ENCODE measurements at places on chromosomes 1 and 21.

DNA sequence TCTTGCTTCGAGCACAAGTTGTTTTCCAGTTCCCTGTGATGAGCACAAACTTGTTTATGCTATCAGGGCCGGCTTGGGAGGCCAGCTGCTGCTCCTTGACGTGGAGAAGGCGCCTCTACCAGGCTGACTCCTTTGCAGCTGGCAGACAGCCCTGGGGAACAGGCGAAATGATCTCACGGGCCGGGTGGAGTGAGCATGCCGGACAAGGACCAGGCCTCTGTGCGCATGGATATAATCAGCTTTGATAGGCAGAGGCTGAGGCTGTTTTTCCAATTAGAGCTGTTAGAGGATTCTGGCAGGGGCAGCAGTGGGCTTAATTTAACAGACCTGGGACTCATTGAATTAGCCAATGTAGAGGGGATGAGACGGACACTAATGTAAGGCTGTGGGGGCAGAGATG, 38.9 kb downstream of the FAM163A start:
- no peak for DNase-seq
- no peak overlapping the region for H3K4me3 ChIP-seq
- H3K4me1 ChIP-seq, result peaks cover 5% of the 10 kb centered on the region
- no peak overlapping the region for H3K27ac ChIP-seq
- H3K36me3 ChIP-seq, result no peaks in the 10 kb centered on the region

DNA sequence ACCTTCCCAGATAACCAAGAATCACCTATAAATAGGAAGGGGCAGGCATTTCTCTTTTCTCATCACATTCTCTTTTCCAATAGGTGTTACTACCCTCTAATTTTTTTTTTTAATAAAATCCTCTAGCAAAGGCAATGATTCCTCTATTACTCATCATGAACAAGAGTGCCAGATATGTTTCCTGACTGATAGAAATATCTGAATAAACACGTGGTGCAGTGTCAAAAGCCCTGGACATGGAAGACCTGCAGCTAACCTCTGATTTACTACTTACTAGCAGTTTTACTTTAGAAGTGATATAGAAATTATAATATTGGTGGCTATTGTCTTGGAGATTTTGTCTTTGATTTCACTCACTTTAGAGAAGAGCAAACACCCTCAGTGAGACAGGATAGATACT, 194.6 kb upstream of the SAMSN1 start:
- H3K4me1 ChIP-seq, result no peaks in the 10 kb centered on the region
- no peak overlapping the region for H3K27ac ChIP-seq
- H3K27me3 ChIP-seq, result no peaks in the 10 kb centered on the region
- no peak overlapping the region for H3K4me3 ChIP-seq
- no peak for DNase-seq

GRCh38 chr21:17709266-17709611, 96.5 kb upstream of the BTG3 start:
- no peak overlapping the region for H3K4me3 ChIP-seq
- H3K27me3 ChIP-seq, result no peaks in the 10 kb centered on the region
- H3K36me3 ChIP-seq, result no peaks in the 10 kb centered on the region

DNA sequence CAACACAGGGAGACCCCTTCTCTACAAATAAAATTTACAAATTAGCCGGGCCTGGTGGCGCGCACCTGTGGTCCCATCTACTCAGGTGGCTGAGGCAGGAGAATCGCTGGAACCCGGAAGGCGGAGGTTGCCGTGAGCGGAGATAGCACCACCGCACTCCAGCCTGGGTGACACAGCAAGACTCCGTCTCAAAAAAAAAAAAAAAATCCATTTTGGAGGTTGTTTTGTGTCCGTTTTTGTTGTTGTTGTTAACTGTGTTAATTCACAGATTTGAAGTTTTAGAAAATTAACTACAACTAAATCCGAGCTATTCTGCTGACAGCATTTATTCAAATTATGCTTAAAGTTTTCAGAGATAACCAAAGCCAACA, 618 bp downstream of the CLCC1 start:
- peak overlapping the region; percentile 92 for H3K27ac ChIP-seq
- H3K36me3 ChIP-seq, result no peaks in the 10 kb centered on the region
- H3K4me3 ChIP-seq, result peak overlapping the region; percentile 79
- H3K27me3 ChIP-seq, result no peaks in the 10 kb centered on the region

GRCh38 chr21:32930673-32931072, 95.1 kb upstream of the OLIG2 start:
- H3K27ac ChIP-seq, result no peak overlapping the region
- H3K27me3 ChIP-seq, result no peaks in the 10 kb centered on the region
- DNase-seq, result no peak
- no peak overlapping the region for H3K4me3 ChIP-seq
- H3K36me3 ChIP-seq, result no peaks in the 10 kb centered on the region
- H3K4me1 ChIP-seq, result no peaks in the 10 kb centered on the region

GRCh38 chr1:37124501-37124900, 90.2 kb upstream of the GRIK3 start:
- no peak overlapping the region for H3K27ac ChIP-seq
- H3K27me3 ChIP-seq, result no peaks in the 10 kb centered on the region
- no peak for DNase-seq

DNA sequence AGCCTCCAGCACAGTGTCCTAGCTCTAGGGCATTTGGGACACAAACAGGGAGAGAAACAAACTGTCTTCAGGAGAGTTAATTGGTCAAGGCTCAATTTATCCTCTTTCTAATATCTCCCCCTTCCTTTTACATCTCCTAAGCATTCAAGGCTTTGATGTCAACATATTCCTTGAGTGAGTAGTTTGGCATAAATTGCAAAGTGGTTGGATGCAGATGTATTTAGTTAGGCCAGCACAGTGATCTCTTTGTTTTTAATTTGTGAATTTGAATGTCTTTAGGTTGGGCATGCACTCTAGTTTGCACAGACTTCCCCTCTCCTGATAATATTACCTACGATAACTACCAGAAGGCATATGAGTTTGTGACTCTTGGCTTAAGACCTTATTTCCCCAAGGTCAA, 12.5 kb upstream of the OLFML2B start:
- DNase-seq, result no peak
- no peak overlapping the region for H3K4me3 ChIP-seq
- H3K27ac ChIP-seq, result no peak overlapping the region

GRCh38 chr1:192554904-192555303, 20.7 kb upstream of the RGS1 start:
- no peaks in the 10 kb centered on the region for H3K36me3 ChIP-seq
- H3K4me1 ChIP-seq, result no peaks in the 10 kb centered on the region
- H3K27ac ChIP-seq, result peak overlapping the region; percentile 20
- no peak overlapping the region for H3K4me3 ChIP-seq

GRCh38 chr1:13582713-13583443, 754 bp upstream of the PDPN start:
- no peaks in the 10 kb centered on the region for H3K36me3 ChIP-seq
- no peak overlapping the region for H3K27ac ChIP-seq
- peak; percentile 61 for DNase-seq
- no peaks in the 10 kb centered on the region for H3K27me3 ChIP-seq
- H3K4me1 ChIP-seq, result peaks cover 6% of the 10 kb centered on the region

DNA sequence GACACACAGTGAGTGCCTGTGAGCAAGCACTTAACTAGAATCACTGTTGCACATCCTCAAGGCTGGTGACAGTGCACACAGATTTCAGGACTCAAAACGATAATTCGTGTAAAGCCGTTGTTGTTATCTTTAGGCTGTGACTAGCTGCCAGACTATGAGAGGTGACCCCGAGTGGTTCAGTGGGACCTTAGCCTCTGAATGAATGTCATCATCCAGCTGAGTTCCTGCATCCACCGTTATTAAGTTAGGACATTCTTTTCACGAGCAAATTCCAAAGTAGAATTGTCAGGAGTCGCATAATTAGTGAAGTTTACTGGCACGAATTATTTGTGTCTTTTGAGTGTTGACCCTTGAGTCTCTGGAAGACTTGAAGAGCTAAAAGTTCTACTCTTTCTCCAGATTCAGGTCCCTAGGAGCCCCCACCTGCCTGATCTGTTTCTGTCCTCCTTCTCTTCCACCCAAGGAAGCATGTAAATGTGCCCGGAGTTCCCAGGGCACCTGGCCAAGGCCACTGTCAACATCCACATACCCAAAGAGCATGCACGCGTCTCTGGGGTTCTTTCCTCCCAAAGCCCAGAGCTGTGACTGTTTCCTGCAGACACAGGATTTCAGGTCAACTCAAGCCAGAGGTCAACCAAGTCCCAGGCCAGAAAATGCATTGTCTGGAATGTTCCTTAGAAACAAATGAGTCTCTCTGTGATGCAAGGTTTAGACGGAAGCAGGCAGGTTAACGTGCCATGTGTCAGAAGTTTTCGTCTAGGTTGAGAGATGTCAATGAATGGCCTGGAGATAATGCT, 207.2 kb downstream of the TOMM20 start:
- H3K27ac ChIP-seq, result peak overlapping the region; percentile 80
- peaks cover 10% of the 10 kb centered on the region for H3K4me1 ChIP-seq
- H3K27me3 ChIP-seq, result no peaks in the 10 kb centered on the region
- no peak overlapping the region for H3K4me3 ChIP-seq
- no peaks in the 10 kb centered on the region for H3K36me3 ChIP-seq

GRCh38 chr1:186498695-186499389, 37.9 kb upstream of the PDC start:
- no peak for DNase-seq
- H3K4me3 ChIP-seq, result no peak overlapping the region
- no peak overlapping the region for H3K27ac ChIP-seq
- no peaks in the 10 kb centered on the region for H3K36me3 ChIP-seq
- no peaks in the 10 kb centered on the region for H3K27me3 ChIP-seq

- no peak overlapping the region for H3K4me3 ChIP-seq
- H3K27ac ChIP-seq, result peak overlapping the region; percentile 87
- DNase-seq, result no peak
- no peaks in the 10 kb centered on the region for H3K27me3 ChIP-seq
- peaks cover 81% of the 10 kb centered on the region for H3K4me1 ChIP-seq
- H3K36me3 ChIP-seq, result no peaks in the 10 kb centered on the region
Measured at GRCh38 chr1:47824297-47824696, 172.9 kb downstream of the TRABD2B start.

- H3K27me3 ChIP-seq, result no peaks in the 10 kb centered on the region
- H3K36me3 ChIP-seq, result no peaks in the 10 kb centered on the region
- DNase-seq, result no peak
- H3K4me3 ChIP-seq, result peak overlapping the region; percentile 85
- peak overlapping the region; percentile 78 for H3K27ac ChIP-seq
Measured at GRCh38 chr1:86396498-86396890, 371 bp upstream of the ODF2L start.

GRCh38 chr1:13990939-13991338, 291.0 kb downstream of the PRDM2 start:
- DNase-seq, result no peak
- no peaks in the 10 kb centered on the region for H3K4me1 ChIP-seq
- H3K36me3 ChIP-seq, result no peaks in the 10 kb centered on the region
- H3K27me3 ChIP-seq, result no peaks in the 10 kb centered on the region
- H3K27ac ChIP-seq, result no peak overlapping the region

DNA sequence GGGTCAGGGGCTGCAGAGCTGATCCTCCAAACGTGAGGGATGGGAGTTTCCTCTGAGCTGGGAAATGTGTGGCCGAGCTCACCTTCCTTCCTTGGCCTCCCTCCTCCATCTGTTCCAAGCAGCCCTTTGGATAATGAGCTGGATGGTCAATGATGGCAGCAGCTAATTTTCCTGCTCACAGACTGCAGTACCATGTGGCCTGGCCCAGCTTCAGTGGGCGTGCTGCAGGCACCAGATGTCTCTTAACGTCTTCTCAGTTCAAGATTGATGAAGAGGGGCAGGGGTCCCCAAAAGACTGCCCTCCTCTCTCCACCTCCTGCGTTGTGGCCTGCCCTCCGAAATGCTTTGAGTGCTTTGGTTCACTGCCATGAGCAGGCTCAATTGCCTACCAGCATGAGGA, 86.0 kb downstream of the UBIAD1 start:
- H3K27ac ChIP-seq, result no peak overlapping the region
- peaks cover 74% of the 10 kb centered on the region for H3K27me3 ChIP-seq
- no peak for DNase-seq
- H3K36me3 ChIP-seq, result no peaks in the 10 kb centered on the region
- H3K4me1 ChIP-seq, result no peaks in the 10 kb centered on the region
- H3K4me3 ChIP-seq, result no peak overlapping the region

DNA sequence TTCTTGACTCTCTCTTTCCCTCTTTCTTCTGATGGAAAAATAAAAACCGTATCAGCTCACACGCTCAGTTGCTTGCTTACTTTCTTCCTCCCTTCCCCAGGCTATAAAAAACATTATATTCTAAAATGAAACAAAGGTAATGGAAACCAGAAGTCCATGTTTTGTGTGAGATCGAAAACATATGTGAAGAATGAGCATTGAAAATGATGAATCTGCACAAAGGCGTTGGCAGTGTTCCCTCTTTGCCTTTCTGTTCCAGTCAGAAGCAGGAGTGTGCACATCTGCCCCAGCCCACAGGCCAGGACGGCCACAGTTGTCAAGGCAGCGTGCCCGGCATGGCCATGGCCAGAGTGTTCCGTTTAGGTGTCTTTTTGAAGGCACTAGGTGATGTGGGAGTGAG, 185.3 kb upstream of the USP24 start:
- H3K27me3 ChIP-seq, result no peaks in the 10 kb centered on the region
- no peak for DNase-seq
- H3K4me1 ChIP-seq, result no peaks in the 10 kb centered on the region
- no peak overlapping the region for H3K27ac ChIP-seq
- H3K4me3 ChIP-seq, result no peak overlapping the region
- H3K36me3 ChIP-seq, result no peaks in the 10 kb centered on the region

GRCh38 chr1:24222008-24222605, 35.0 kb upstream of the IFNLR1 start:
- no peaks in the 10 kb centered on the region for H3K27me3 ChIP-seq
- H3K4me1 ChIP-seq, result no peaks in the 10 kb centered on the region
- no peaks in the 10 kb centered on the region for H3K36me3 ChIP-seq
- H3K4me3 ChIP-seq, result no peak overlapping the region
- no peak for DNase-seq
- H3K27ac ChIP-seq, result no peak overlapping the region

DNA sequence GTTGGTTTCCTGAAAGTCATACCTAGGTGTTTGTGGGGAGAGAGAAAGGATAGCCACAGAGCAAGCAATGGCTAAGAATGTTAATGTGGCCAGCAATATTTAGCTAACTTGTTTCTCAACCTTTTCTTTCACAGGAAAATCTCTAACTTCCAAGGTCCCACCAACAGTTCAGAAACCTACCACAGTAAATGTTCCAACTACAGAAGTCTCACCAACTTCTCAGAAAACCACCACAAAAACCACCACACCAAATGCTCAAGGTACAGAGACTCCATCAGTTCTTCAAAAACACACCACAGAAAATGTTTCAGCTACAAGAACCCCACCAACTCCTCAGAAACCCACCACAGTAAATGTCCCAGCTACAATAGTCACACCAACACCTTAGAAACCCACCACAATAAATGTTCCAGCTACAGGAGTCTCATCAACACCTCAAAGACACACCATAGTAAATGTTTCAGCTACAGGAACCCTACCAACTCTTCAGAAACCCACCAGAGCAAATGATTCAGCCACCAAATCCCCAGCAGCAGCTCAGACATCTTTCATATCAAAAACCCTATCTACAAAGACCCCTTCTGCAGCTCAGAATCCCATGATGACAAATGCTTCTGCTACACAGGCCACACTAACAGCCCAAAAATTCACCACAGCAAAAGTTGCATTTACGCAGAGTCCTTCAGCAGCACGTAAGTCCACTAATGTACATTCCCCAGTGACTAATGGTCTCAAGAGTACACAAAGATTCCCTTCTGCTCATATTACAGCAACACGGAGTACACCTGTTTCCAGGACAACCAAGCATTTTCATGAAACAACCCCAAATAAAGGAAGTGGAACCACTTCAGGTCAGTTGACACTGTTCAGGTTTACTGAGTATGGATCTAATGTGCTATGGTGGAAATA, 15.3 kb downstream of the CD55 start:
- no peaks in the 10 kb centered on the region for H3K27me3 ChIP-seq
- H3K36me3 ChIP-seq, result peaks cover 51% of the 10 kb centered on the region
- H3K4me3 ChIP-seq, result no peak overlapping the region
- no peaks in the 10 kb centered on the region for H3K4me1 ChIP-seq
- no peak for DNase-seq

- H3K4me3 ChIP-seq, result no peak overlapping the region
- DNase-seq, result no peak
- H3K36me3 ChIP-seq, result no peaks in the 10 kb centered on the region
Measured at GRCh38 chr1:96872757-96873156, 151.2 kb downstream of the PTBP2 start.

Data from tibial artery (tissue), 4 donors.